HCEC 1CT (cell line): ENCODE measurements at places on chromosomes 12 and 14.

GRCh38 chr12:118680356-118680963, 300.9 kb upstream of the SRRM4 start:
- no peak for DNase-seq

- DNase-seq: no peak
Measured at GRCh38 chr14:28760431-28760996, 6.1 kb upstream of the FOXG1 start.

DNA sequence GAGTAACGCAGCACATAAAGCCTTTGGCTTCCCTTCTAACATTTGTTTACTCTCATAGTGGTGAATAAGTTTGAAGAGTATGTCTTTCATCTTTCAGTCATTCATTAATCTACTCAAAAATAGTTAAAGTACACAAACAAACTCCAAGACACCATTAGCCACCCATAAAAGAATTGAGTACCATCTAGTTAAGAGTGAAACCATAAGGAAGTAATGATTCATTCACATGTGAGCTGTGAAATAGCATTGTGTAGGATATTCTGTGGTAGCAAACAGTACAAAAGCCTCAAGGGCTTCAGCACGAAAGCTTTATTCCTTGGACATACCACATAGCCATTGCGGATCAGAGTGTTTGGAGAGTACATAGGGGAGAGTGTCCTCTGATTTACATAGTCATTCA, 13.9 kb downstream of the SYT1 start:
- peak; percentile 27 for DNase-seq

GRCh38 chr12:15613981-15614380, 175.2 kb downstream of the EPS8 start:
- peak; percentile 46 for DNase-seq

DNA sequence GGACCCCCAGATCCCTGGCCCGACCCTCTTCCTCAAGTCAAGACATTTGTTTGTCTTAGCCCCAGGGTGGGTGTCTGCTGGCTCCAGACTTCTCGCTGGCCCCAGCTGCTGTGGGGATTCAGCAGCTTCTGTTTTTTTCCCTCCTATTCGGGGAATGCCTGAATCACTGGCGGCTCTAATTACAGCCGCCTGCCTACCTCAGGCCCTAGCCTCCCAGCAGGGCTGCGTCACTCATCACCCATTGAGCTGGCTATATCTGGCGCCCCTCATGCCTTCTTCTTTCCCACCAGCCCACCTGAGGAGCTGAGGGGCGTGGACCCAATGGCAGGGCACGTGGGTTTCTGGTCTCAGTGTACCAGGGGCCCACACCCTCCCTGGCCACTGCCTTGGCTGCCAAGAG, 10.1 kb downstream of the KRT80 start:
- DNase-seq: peak; percentile 56

DNA sequence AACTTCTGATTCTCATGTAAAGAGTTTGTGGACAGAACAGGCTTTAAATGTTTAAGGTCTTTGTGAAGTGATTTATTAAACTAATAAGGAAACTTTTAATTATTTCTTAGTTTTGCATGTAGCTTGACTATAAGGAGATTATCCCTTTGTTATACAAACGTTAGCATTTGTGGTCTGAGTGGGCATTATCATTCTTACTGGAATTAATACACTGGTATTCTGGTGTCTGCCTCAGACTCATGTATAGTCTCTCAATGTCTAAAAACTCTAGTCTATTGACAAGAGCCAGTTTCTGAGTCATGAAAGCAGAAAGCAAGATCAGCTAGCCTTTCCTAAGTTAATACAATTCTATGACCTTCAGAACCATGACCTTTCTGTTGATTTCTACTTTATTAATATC, 51.3 kb downstream of the SOX5 start:
- no peak for DNase-seq

- DNase-seq: no peak
Measured at GRCh38 chr14:61877035-61877390, 114.8 kb downstream of the SNAPC1 start.

- DNase-seq: peak; percentile 99
Measured at GRCh38 chr12:54421175-54421878, 2.3 kb upstream of the ITGA5 start.

- peak; percentile 55 for DNase-seq
Measured at GRCh38 chr12:27981874-27982273, 9.3 kb upstream of the PTHLH start.

- DNase-seq: peak; percentile 11
Measured at GRCh38 chr14:56585461-56586084, 6.0 kb downstream of the TMEM260 start.

GRCh38 chr12:124401704-124402221, 106.9 kb downstream of the RFLNA start:
- no peak for DNase-seq

- DNase-seq: no peak
Measured at GRCh38 chr14:51869411-51870100, 9.1 kb downstream of the GNG2 start.

DNA sequence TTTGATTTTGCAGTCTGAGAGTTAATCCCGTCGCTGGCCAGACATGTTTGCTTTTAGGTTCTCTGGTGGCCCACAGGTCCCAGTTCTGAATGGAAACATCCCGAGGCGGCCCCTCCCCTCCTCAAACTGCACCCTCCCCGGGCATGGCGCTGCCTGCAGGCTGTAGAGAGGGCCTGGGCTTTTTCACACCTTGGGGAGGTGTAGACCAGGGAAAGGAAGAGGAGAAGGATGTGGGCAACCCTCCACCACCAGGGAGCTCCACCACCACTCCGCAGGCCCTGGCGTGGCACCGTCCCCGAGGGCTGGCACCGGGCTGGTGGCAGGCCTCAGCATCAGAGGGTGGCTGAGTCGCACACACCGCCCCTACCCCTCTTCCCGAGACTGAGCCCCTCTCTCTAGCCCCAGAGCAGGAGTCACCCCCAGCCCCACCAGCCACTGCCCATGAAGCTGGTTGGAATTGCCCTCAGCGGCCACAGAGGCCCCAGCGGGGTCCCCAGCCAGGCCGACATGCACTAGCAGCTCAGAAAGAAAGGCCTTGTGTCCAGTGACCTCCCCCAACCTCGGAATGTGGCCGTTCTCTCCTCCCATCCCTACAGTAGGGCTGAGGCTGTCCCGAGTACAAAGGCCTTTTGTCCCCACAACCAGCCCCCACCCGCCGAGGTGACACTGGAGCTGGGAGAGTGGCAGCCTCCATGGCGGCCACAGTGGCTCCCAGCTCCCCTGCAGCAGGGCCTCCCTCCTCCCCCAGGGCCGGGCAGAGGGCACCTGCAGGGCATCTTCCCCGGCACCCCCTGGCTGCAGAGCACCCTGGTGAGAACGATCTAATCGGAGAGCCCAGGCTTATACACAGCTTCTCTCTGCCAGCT, 23.5 kb upstream of the INF2 start:
- no peak for DNase-seq

DNA sequence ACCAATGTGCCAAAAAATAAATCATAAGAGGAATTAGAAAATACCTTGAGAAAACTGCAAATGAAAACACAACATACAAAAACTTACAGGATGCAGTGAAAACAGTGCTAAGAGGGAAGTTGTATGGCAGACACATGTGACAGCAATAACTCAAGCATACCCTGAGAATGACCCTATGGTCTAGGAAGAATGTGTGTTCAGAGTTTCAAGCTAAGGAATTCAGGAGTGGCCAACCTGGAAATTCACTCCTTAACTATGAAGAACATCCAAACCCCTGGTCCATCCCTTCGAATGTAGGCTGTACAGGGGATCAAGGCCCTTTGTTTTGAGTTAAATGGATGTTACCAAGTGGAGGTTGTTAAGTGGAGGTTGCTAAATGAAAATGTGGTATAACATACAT, 16.7 kb upstream of the TTC9 start:
- DNase-seq: no peak

DNA sequence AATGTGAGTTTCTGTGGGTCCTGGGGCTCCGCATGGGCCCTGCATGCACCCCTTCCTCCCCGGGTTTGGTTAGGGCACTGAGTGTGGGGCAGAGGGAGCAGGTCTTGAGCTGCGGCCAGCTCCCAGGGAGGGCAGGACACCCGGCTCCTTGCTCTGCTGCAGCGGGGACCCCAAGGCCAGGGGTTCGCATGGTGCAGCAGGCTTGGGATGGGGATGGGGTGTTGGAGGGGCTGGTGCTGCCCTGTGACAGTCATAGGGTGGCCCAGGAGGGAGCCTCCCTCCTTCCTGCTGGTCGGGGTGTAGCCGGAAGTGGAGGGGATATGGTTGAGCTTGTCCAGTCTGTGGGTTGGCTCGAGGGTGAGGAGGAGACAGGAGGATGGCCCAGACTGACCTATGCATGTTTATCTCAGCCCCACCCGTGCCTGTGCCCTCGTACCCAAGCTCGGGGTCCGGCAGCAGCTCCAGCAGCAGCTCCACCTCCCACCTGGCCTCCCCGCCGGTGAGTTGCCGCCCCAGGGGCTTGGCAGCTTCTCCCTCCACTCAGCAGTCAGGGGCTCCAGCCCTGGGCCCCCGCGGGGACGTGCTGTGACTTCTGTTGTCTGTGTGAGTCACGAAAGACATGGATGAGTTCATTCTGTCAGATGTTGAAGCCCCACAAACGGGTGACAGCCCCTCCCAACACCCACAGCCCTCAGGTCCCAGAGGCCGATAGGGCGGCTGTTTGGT, 16.0 kb downstream of the ULK1 start:
- DNase-seq: no peak

DNA sequence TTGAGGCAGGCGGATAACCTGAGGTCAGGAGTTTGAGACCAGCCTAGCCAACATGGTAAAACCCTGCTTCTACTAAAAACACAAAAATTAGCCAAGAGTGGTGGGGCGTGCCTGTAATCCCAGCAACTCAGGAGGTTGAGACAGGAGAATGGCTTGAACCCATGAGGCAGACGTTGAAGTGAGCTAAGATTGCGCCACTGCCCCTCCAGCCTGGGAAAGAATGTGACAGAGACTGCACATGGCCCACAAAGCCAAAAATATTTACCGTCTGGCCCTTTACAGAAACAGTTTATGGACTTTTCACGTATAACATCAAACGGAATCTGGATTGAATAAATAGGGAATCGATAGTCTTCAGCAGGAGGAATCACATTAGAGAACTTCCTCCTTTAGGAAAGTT, 3.5 kb downstream of the RSRC2 start:
- DNase-seq: peak; percentile 61
